C1 segment of cervical spinal cord (tissue), 14 donors: ENCODE measurements at places on chromosomes 1 and 21.
A peak's percentile ranks its signal among the peaks of the same experiment; 100 is the strongest.

GRCh38 chr1:178060789-178061556 lies 32.9 kb upstream of the RASAL2 start:
- no peak for DNase-seq

- no peak for DNase-seq
These were observed 48.9 kb upstream of the SLC2A1 start for GRCh38 chr1:43007377-43008114.

- no peak for DNase-seq
These were observed 151.8 kb downstream of the SETD4 start for GRCh38 chr21:35908311-35909078.

DNA sequence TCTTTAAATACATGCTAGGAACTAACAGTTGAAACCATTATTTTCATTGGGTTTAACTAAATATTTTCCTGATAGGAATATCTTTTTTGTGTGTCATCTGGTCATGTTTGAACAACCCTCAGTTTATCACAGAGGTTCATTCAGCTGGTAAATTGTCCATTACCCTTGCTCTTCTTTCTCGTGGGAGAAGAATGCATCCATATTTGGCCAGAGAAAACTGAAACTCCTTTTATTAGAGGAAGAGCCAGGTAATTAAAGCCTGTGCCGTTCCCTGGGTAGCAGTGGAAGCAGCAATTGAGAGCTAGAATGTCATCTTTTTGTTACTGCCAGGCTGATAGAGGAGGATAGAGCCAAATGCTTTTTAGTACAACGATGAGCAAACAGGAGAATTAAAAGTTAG lies 587.2 kb upstream of the ZRANB2 start:
- no peak for DNase-seq

DNA sequence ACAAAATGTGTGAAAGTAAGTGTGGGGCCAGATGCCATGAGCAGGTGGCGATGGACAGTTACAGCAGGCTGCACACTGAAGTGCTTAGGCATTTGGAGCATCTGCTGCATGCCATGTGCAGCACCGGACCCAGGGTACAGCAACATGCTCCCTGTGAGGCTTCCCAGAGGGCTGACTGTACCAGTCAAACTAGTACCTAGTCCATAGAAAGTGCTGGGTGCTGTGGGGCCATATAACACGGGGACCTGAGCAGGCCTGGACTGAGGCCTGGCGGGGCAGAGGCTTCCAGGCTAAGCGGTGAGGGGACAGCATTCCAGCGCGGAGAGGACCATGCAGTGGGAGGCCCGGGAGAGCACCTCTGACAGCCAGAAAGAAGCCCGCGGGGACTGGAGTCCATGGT lies 29.9 kb upstream of the PKP1 start:
- no peak for DNase-seq

- no peak for DNase-seq
These were observed 1755.4 kb downstream of the PLA2G4A start for GRCh38 chr1:188584119-188584518.

GRCh38 chr1:170660871-170661645 lies 2.9 kb upstream of the PRRX1 start:
- DNase-seq: no peak

- DNase-seq: no peak
These were observed 1.1 kb upstream of the POU3F1 start for GRCh38 chr1:38047603-38048141.

GRCh38 chr1:68633141-68633919 lies 136.4 kb upstream of the DEPDC1 start:
- DNase-seq: no peak

DNA sequence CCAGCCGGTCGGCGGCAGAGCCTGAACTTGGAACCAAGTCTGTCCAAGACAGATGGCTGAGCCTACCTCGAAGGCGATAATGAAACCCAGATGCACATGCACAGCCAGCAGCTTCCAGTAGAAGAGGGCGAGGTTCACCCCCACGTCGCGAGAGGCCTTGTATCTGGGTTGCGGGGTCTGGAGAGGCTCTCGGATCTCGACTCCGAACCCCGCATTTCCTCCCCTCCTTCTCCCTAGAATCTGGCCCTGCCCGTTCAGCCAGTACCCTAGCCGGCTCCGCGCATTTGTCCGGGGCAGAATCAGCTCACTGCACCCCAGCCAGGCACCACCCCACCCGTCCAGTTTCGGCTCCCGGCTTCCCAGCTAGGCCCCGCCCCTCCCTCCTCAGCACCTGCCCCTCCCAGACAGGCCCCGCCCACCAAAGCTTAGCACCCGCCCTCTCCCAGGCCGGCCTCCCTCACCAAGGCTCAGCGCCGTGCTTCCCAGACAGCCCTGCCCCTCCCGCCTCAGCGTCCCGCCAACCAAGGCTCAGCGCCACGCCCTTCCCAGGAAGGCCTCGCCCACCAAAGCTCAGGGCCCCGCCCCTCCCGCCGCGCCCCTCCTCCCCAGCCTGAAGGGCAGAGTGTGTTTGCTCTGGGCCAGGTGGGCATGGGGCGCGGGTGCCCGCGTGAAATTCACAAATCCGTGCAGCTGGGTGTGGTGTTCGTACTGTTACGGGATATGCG lies 4.8 kb upstream of the ARHGEF19 start:
- peak; percentile 79 for DNase-seq

- DNase-seq: no peak
These were observed 145.5 kb upstream of the NRIP1 start for GRCh38 chr21:15210235-15210678.
